HT-29 (cell line): ENCODE measurements at places on chromosomes 13 and 19. TPM values are rescaled to one million over a fixed set of nuclear protein-coding genes. Genes with fewer than 3 reads are reported as not detected.

DNA sequence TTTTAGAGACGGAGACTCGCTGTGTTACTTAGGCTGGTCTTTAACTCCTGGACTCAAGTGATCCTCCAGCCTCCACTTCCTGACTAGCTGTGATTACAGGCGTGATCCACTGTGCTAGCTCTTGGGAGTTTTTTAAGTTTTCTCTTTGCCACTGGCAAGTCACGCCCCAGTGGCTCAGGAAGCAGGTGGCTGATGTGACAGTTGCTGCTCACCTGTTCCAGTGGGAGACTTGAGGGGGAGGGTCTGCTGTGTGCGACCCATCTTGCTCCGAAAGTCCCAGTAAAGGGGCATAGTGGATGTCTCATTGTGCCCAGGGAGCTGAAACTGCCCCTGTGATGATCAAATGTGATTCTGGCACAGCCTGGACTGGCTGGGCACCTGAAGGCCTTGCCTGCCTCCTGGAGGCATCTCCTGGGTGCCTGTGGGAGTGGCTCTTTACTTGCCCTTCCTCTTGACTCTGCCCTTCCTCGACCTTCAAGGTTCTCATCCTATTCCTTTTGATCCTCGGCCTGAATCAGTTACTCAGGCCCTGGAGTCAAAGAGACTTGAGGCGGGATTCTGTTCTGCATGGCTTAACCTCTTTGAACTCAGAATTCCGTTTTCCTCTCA is 7.8 kb downstream of the SMARCA4 start:
- no peak for DNase-seq

DNA sequence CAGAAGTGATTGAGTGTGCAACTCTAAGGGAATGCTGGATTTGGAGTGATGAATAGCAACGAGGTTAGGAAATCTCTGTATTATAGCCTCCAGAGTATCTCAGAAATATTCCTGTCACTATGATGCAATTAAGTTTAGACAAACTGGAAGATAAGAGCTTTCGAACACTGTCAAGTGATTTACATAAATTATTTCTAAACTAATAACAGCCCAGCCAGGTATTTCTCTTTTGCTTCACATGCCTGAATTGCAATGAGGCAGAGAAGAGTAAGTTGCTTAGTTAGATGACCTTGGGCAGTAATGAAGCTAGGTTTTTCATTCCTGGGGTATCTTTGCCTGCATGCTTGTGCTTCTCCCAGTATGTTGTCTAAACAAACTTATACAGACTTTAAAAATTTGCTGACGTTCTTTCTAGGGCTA is 134.5 kb downstream of the LMO7 start:
- DNase-seq, result peak; percentile 25

Gene C13orf46
- total RNA-seq, result 0.38 and 0.60 TPM in 2 replicates

GRCh38 chr19:13951799-13952153 is 533 bp upstream of the DCAF15 start:
- no peak for DNase-seq

DNA sequence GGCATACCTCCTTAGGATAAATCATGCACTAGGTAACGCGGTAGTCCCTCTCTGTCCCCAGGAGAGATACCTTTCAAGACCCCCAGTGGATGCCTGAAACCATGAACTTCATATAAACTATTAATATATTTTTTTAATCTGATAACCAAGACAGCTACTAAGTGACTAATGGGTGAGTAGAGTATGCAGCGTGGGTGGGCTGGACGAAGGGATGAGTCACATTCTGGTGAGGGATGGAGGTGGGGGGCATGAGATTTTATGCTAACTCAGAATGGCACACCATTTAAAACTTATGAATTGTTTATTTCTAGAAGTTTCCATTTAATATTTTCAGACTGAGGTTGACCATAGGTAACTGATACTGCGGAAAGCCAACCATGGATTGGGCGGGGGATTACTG is 46.2 kb downstream of the CDK8 start:
- no peak for DNase-seq
